ENCODE measurements at places on chromosomes 5 and 9.
A peak's percentile ranks its signal among the peaks of the same experiment; 100 is the strongest.

DNA sequence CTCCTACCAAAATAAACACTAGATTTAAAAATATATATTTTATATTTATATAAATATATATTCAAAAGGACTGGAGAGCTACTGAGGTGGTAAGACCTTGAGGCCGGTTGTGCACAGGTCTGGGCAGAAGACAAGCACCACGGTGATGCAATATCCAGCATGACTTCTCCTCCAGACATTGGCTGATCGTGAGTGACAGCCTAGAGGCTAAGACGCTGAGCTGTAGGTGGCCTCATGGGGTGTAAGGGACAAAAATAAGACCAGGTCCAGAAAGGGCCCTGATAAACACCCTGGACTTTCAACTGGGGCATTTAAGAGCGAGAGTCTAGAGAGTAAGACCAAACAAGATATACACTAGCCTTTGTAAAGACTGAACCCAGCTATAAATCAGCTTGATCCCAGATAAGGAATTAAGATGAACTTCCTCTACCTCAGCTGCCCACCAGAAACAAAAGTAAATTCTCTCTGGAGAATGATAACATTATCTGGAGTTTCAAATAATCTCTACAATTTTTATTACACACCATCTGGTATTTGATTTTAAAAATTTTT, 14.2 kb upstream of the C5orf47 start:
- DNase-seq: no peak

GRCh38 chr5:115184770-115185169, 15.1 kb upstream of the TRIM36 start:
- no peak for DNase-seq

DNA sequence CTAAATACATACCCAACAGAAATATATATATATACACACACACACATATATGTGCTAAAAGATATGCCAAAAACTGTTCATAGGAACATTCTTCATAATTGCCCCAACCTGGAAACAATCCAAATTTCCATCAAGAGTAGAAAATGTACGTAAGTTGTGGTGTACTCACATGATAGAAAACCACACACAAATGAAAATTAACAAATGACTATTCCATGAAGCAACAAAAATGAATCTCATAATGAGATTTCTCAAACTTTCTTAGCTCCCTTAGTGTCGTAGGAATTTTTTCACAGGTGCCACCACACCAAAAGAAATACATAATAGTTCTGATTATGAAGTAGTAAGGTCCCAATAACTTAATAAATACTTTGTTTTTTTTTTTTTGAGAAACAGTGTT, 7.8 kb downstream of the ATP10B start:
- DNase-seq: no peak

DNA sequence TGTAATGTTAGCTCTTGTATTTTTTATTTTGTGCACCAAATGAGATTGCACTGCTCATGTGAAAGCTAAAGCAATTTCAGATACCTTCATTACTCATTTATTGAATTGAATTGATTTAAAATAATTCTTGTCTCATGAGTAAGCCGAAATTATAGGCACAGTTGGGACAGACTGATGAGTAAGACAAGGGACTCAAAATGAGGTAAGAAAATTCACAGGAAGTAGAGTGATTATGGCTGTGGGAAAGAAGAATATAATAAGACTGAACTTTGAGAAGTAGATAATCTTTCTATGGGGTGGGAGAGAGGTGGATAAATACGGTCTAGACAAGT, 51.1 kb downstream of the NUDT12 start:
- DNase-seq: no peak

DNA sequence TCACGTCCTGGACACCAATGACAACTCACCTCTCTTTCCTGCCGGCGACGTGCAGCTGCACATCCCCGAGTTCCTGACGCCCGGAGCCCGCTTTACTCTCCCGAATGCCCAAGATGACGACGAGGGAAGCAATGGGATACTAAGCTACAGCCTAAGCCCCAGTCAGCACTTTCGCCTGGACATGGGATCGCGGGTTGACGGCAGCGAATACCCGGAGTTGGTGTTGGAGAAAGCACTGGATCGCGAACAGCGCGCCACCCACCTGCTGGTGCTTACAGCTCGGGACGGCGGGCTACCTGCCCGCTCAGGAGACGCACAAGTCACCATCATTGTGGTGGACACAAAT, 1.1 kb downstream of the PCDHAC1 start:
- no peak for DNase-seq

DNA sequence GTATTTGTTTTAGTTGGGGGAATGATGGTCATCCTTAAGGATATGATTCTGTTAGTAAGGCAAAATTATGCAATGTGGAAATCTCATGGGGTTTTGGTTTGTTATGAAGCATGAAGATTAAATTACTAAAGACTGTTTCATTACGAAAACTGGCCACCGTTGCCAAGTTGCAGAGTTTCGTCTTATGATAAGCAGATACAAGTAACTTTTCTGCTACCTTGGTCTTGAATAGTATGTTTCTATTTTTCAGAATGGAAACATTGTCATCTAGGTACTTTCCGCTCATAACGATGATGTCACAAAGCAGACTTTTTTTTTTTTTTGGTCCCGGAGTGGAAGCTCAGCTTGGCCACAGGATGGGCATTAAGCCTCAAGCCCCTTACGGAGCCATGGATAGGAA, 4.2 kb downstream of the CCNI2 start:
- DNase-seq: peak; percentile 74

- DNase-seq: no peak
Observed at GRCh38 chr5:91168859-91169258, 214.3 kb downstream of the ARRDC3 start.

DNA sequence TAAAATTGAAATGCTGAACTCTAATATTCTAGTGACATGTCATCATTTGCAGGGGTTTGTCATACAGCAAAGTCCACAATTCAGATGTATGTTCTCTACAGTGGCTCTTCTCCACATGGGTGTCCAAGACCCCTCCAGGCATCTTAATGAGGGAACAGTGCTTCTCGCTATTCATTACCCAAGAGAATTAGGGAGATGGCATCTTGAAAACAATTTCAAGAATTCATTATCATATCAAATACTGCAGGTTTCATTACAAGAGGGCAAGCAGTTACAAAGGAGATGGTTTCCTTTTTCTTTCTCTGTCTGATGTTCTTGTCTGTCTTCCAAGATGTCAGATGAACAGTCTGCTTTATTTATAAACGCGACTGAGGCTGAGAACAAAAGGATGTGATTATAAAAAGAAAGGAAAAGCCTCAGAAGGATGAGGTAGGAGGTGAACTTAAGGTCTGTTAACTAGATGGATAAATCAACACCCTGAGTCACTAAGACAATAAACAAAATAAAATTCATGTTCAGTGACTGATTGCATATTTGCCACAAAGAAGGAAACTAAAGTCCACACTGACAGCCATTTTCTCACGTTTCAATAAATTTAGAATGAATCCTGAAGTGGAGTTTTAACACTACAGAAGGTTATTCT, 326.7 kb upstream of the EFNA5 start:
- DNase-seq: no peak

- DNase-seq: no peak
Observed at GRCh38 chr9:122134822-122135528, 24.6 kb downstream of the NDUFA8 start.

GRCh38 chr5:101012880-101013279, 109.8 kb upstream of the ST8SIA4 start:
- no peak for DNase-seq

- no peak for DNase-seq
Observed at GRCh38 chr5:175202463-175203068, 241.4 kb downstream of the DRD1 start.

GRCh38 chr9:111360881-111361280, 30.9 kb upstream of the OR2K2 start:
- DNase-seq: no peak

Measured in activated CD4-positive, alpha-beta T cell treated with anti-CD3 and anti-CD28 coated beads for 36 hours (primary cell).